ENCODE measurements at places on chromosomes 3 and 15.

DNA sequence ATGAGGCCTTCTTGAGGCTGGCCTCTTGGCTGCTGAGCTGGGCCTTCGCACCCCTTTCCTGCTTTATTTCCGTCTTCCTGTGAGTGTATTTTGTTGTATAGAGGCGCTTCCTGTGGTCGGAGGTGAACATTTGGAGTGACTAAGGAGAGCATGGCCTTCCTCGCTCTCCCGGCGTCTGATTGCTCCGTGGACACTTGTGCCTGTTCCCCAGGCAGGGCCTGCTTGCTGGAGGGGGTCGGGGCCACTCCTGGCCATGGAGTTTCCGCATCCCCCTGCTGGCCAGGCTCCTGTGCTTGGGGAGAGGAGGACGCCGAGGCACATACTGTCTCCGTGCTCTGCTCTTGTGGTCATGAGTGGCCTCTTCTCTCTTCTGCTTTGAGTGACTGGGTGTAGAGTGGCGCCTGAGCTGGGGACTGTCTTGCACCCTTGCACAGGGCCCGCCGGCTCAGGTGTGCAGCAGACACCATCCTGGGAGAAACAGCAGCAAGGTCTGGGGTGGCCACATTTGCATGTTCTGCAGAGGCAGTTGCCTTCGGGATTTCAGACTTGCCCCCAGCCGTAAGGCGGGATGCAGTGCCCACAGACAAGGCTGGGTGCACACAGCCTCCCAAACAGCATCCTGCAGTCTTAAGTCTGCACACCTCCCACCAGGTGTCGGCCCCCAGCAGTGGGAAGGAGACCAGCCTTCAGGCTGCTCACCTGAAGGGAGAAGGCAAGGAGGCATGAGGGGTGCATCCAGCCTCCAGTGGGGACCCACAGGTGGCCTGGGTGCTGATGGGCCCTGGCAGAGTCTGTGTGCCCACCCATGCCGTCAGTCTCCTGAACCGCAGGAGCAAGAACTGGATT, 16.4 kb downstream of the KLF13 start:
- no peak for DNase-seq

GRCh38 chr3:192840143-192840836, 77.4 kb downstream of the MB21D2 start:
- DNase-seq = no peak

- DNase-seq = no peak
These were observed 21.4 kb upstream of the NR2C2 start for GRCh38 chr3:14925729-14926591.

- DNase-seq = peak; percentile 20
These were observed 158.7 kb upstream of the SLCO3A1 start for GRCh38 chr15:91694831-91695210.

- no peak for DNase-seq
These were observed 49.1 kb downstream of the RSRC1 start for GRCh38 chr3:158158969-158159368.

GRCh38 chr15:31049682-31050615, 51.6 kb downstream of the TRPM1 start:
- DNase-seq = no peak

GRCh38 chr3:174397848-174398247, 461.3 kb upstream of the NAALADL2 start:
- DNase-seq = no peak

- DNase-seq = no peak
These were observed 93.7 kb upstream of the DPPA4 start for GRCh38 chr3:109430911-109431563.

GRCh38 chr3:3296979-3297381, 117.5 kb upstream of the CRBN start:
- DNase-seq = no peak

GRCh38 chr3:14335774-14336748, 66.3 kb upstream of the SLC6A6 start:
- DNase-seq = no peak

DNA sequence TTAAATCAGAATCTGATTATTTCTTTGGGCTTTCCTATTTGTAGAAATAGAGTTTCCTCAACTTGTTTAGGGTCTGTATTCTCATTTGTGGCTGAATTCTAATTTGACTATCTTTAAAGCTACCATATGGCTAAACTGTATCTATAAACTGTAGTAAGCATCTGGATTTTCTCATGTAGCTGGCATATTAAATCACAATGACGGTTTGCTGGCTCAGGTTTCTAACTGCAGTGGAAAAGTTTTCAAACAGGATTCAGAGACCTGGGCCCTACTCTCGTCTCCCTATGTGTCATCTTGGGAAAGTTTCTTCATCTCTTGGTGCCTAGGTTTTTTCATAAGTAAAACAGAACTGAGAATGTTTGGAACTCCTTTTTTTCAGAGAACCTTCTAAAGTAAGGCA, 68.3 kb downstream of the GALK2 start:
- no peak for DNase-seq

DNA sequence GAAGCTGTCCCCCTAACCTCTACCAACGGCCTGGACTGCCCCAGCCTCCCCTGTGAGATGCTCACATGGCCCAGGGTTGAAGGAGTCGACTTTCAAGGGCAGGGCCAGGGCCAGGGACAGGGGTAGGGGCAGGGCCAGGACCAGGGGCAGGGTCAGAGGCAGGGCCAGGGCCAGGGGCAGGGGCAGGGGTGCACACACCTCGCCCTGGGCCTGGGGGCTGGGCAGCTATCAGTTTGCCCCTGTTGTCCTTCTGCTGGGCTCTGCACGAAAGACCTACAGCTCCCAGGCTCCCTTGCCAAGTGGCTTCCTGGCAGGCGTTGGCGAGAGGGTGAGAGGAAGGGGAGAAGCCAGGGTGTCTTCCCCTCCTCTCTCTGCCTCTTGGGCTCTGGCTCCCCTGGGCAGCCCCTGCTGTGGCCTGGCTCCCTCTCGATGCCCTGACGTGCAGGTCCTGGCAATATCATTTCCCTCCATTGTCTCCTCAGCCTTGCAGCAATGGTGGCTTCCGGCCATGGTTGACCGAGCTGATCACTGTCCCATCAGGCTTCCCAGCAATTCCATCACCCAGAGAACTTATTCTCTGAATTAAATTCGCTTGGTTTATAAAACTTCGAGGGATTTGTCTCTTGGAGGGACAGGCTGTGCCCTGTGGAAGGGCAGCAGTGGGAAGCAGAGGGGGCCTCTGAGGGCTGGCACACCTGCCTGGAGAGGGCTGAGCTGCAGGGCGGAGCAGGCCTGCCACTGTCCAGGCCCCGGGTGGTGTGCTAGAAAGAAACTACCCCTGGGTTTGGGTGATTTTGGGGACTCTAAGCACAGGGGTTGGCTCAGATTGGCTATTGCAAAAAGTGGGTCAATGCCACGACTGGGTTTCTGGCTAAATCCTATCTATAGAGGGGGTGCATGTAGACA, 13.9 kb downstream of the PRR23E start:
- DNase-seq = no peak

GRCh38 chr3:169060037-169060436, 603.5 kb downstream of the MECOM start:
- DNase-seq = no peak

All from C1 segment of cervical spinal cord (tissue), 14 donors.